ENCODE measurements at places on chromosomes 5 and 9.

DNA sequence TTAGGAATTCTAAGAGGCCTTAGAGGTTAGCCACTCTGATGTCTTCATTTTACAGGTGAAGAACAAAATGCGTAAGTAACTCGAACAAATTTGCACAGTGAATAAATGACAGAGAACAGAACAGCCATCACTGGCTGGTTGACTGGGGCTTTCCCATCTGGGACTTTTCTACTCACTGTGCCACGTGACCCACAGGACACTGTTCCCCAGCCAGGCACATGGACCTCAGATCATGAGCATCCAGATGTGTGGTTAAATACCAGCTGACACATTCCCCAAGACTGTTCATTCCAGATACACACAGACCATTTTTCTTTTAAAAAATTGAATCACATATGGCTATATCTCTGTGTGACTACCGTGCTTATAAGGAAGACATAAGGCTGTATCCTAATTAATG, 25.8 kb upstream of the MED10 start:
- DNase-seq, result no peak

GRCh38 chr5:113047733-113048652, 71.4 kb downstream of the DCP2 start:
- no peak for DNase-seq

DNA sequence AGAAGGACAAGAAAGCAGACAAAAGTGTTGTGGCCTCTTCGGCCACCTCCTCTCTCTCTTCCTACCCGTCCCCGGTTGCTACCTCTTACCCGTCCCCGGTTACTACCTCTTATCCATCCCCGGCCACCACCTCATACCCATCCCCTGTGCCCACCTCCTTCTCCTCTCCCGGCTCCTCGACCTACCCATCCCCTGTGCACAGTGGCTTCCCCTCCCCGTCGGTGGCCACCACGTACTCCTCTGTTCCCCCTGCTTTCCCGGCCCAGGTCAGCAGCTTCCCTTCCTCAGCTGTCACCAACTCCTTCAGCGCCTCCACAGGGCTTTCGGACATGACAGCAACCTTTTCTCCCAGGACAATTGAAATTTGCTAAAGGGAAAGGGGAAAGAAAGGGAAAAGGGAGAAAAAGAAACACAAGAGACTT, 2.4 kb downstream of the EGR1 start:
- DNase-seq, result no peak

GRCh38 chr5:86570427-86571083, 47.2 kb upstream of the COX7C start:
- no peak for DNase-seq

GRCh38 chr9:85534340-85534739, 207.4 kb downstream of the AGTPBP1 start:
- no peak for DNase-seq

- DNase-seq, result no peak
These were observed 23.1 kb downstream of the LNPEP start for GRCh38 chr5:96958977-96959376.

DNA sequence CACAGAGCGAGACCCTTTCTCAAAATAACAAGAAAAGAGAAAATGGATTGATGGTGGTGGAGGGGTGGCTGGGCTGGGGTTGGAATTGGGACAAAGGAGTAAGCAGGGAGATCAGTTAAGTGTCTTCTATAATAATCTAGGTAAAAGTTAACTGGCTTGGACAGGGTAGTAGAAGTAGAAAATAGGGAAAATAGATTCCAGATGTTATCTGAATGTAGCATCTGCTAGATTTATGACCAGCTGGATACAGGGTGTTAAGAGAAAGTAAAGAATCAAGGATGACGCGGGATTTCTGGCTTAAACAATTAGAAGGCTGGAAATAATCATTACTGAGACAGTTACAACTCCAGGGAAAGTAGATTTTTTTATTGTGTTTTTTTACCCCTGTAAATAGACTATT, 13.0 kb downstream of the PPP6C start:
- no peak for DNase-seq

- peak; percentile 91 for DNase-seq
These were observed at the start of gene GOLPH3 for GRCh38 chr5:32174011-32174870. Gene GOLPH3, minus strand, starts transcription at chr5:32174319. Its CDS starts 285 bp downstream, at chr5:32174034.

- DNase-seq, result no peak
These were observed 73.8 kb upstream of the RAI14 start for GRCh38 chr5:34582371-34582770.

DNA sequence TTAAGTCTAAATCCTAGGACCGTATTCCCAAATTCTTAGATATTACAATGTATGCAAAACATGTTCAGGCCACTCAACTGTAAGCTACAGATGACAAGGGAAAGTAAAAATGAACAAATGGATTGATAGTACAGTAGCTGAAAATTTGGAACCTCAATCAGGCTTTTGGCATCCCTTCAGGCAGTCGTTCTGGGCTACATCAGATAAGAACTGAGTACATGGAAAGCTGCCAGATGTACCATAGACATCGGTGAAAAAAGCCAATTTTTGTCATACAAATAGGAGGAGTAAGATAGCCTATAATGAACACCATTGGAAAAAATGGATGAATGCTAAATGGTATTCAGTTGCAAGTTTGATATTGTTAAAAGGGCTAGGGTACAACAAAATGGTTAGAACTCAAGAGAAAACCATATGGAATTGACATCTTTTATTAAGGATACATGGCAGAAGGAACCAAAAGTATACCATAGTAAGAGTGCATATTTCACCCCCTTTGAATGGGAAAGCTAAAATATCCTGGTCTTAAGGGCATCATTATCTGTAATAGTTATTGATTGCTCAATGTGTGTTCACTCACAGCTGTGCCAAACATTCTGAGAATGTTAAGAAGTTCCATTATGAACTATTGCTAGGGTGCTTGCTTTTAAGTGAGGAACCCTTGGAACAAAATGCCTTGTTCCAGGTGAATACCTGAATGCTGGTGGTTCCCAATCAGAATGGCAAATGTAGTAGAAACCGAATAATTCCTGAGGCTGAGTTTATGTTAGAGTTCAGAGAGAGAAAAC, 86.4 kb downstream of the NR3C1 start:
- no peak for DNase-seq

- DNase-seq, result no peak
These were observed 25.4 kb upstream of the TTLL11 start for GRCh38 chr9:122118343-122119165.

GRCh38 chr5:148776780-148777179, 49.6 kb upstream of the ADRB2 start:
- DNase-seq, result no peak

GRCh38 chr5:61491861-61492260, 159.8 kb downstream of the ZSWIM6 start:
- no peak for DNase-seq

- DNase-seq, result no peak
These were observed 81.0 kb downstream of the NNT start for GRCh38 chr5:43683884-43684471.

GRCh38 chr5:131760793-131761192, 36.0 kb downstream of the FNIP1 start:
- no peak for DNase-seq

DNA sequence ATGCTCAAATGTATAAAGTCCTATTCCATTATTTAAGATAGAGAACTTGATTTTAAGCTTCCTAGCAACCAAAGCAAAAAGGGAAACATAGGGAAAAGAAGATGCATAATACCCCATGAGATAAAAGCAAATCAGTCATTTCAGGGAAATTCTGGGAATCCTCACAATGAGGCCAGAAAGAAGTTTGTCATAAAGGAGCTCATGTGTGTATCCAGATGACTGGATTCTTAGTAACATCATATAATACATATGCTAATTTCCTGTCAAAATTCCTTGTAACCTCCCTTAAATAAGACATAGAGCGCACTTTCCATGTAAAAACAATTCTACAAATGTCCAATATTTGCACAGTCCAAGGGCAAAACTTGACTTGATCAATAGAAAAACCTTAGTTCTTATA, 411.0 kb upstream of the WWC1 start:
- no peak for DNase-seq

DNA sequence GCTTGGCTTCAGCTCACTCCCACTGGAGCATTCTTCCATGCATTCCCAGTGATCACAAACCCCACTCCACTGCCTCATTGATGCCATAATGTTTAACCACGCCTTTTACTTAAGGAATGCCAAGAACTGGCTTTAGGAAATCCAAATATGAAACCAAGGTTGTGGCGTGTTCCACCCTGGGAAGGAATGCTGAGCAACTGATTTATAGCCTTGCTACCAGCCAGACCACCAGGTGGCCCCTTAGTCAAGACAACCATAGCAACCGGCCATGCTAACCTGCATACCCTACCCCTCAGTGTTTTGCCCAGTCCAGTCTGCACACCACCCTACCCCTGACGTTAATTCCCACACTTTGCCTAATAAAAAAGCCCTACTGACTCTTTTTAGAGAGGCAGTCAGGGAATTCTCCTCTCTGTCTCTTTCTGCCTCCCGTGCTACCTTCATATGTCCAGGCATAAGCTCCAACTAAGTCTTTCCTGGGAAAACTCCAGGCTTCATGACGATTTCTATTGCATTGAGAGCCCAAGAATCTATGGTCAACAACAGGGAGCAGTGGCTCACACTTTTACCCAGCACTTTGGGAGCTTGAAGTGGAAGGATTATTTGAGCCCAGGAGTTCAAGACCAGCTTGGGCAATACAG, 27.0 kb upstream of the PRRC2B start:
- DNase-seq, result no peak

GRCh38 chr5:54281960-54282692, 28.2 kb downstream of the ARL15 start:
- no peak for DNase-seq

- no peak for DNase-seq
These were observed 27.2 kb downstream of the SLC25A48 start for GRCh38 chr5:135861641-135862040.

- no peak for DNase-seq
These were observed 6.1 kb downstream of the GAS1 start for GRCh38 chr9:86941197-86941596.

GRCh38 chr5:148844433-148845280, 18.2 kb downstream of the ADRB2 start:
- no peak for DNase-seq

DNA sequence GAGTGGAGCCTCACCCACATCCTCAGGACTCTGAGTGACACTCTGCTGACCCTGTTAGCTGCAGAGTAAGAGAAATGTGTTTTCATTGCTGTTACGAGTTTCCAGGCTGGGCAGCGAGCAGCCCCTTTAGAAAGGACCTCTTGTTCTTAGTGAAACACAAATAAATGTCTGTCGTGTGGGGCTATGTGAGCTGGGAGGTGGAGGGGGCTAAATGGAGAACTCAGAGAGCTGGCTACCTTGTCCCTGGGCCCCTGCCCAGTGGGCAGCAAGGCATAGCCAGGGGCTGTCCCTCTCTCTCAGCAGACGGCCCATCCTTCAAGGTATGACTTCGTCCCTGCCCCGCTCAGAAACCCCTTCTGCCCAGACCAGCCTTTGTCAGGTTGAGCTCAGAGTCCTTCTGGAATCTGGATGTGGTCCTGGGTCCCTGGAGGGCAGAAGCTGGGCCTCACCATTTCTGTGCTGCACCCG, 10.2 kb downstream of the DCANP1 start:
- DNase-seq, result no peak

DNA sequence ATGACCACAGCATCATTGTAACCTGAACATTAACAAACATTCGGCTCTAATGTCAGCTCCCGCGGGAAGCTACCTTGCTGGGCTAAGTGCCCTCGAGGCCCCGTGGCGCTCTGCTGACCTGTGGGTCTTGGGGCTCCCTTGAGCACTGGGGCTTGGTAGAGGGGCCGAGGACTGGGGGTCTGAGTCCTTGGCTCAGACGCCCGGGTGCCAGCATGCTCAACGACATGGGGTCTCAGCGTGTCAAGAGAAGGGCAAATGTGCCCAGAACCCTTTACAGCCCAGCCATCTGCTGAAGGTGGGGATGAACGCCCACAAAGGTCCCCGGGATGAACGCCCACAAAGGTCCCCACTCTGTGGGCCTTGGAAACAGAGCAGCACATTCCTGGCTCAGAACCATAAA, 39.7 kb upstream of the SARDH start:
- DNase-seq, result no peak
